ENCODE measurements at places on chromosomes 2 and 18. TPM values are rescaled to one million over a fixed set of nuclear protein-coding genes. Genes with fewer than 3 reads are reported as not detected.

Gene GDF7
- 0.05 TPM for total RNA-seq

Gene FKBP1B
- total RNA-seq = 0.33 TPM

Gene CRACDL
- total RNA-seq = 0.72 TPM

Gene FABP1
- total RNA-seq = not detected

Gene GPR155
- total RNA-seq = 3.0 TPM

Gene UGT1A8
- not detected for total RNA-seq

Gene ABCG8
- not detected for total RNA-seq

Gene HNMT
- total RNA-seq = not detected

Gene ANKRD53
- total RNA-seq = not detected

Gene AQP12B
- not detected for total RNA-seq

Gene KCNJ13
- not detected for total RNA-seq

Gene CLIP4
- total RNA-seq = 19.0 TPM

Gene EML6
- 0.32 TPM for total RNA-seq

Gene MALL
- total RNA-seq = 0.26 TPM

Gene AGAP1
- 0.40 TPM for total RNA-seq

Gene NR4A2
- total RNA-seq = 1.4 TPM

Gene TTN
- total RNA-seq = 7.5 TPM

Gene SCN2A
- not detected for total RNA-seq

Gene ADD2
- 0.08 TPM for total RNA-seq

Gene ZAP70
- total RNA-seq = 2.9 TPM

Gene UGT1A6
- total RNA-seq = not detected

Gene KCNF1
- total RNA-seq = not detected

Gene GRB14
- total RNA-seq = not detected

Gene SPATA3
- total RNA-seq = not detected

Gene DHRS9
- total RNA-seq = 0.16 TPM

Gene AOX1
- total RNA-seq = 0.80 TPM

Gene GALNT3
- total RNA-seq = 1.0 TPM

Gene TWIST2
- total RNA-seq = not detected

Gene POTEI
- total RNA-seq = 0.11 TPM

Gene C2orf78
- 0.51 TPM for total RNA-seq

Gene MARCO
- 0.32 TPM for total RNA-seq

Gene CD8A
- 0.15 TPM for total RNA-seq

Gene RESP18
- not detected for total RNA-seq

Gene AKAIN1
- not detected for total RNA-seq

Gene GNAL
- total RNA-seq = not detected

Gene SH3RF3
- total RNA-seq = 8.8 TPM

Gene MTA3
- 32.0 TPM for total RNA-seq

Gene C2orf66
- total RNA-seq = not detected

Gene TMEM163
- not detected for total RNA-seq

Gene CAVIN2
- not detected for total RNA-seq

Gene WDSUB1
- 7.0 TPM for total RNA-seq

Gene FAHD2A
- total RNA-seq = 28.2 TPM

Data from GM12878 (cell line).